SHP77 treated with DMSO at 0.1 percent for 48 hours (cell line): ENCODE measurements at places on chromosomes 6 and 20.

DNA sequence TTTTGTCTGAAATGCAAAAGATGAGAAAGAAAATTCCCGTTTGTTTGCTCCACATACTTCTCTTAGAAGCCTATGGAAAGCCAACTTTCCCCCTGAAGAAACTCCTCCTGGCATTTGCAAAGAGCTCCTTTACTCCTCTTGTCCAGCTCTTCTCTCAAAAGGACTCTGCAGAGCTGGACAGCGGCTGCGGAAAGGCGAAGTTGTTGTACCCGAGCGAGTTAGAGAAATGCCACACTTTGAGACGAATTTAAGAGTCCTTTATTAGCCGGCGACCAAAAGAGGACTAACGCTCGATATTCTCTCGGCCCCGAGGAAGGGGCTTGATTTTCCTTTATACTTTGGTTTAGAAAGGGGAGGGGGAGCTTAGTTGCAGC, 157.8 kb downstream of the TRIM27 start:
- DNase-seq: no peak

GRCh38 chr6:125953502-125953875, 3.1 kb upstream of the HINT3 start:
- DNase-seq: peak; percentile 67

DNA sequence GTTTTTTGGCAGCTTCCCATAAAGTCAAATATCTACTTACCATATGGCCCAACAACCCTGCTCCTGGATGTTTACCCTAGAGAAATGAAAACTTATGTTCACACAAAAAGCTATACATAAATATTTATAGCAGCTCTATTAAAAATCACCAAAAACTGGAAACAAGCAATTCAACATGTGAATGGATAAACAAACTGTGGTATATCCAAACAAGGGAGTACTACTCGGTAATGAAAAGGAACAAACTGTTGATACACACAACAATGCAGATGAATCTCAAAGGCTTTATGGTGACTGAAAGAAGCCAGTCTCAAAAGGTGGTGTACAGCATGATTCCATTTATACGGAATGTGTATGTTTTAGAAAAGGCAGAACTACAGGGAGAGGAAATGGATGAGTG, 48.4 kb downstream of the PREX1 start:
- no peak for DNase-seq

GRCh38 chr20:10985536-10985935, 311.7 kb upstream of the JAG1 start:
- no peak for DNase-seq

GRCh38 chr6:20169119-20169557, 43.1 kb downstream of the MBOAT1 start:
- no peak for DNase-seq

DNA sequence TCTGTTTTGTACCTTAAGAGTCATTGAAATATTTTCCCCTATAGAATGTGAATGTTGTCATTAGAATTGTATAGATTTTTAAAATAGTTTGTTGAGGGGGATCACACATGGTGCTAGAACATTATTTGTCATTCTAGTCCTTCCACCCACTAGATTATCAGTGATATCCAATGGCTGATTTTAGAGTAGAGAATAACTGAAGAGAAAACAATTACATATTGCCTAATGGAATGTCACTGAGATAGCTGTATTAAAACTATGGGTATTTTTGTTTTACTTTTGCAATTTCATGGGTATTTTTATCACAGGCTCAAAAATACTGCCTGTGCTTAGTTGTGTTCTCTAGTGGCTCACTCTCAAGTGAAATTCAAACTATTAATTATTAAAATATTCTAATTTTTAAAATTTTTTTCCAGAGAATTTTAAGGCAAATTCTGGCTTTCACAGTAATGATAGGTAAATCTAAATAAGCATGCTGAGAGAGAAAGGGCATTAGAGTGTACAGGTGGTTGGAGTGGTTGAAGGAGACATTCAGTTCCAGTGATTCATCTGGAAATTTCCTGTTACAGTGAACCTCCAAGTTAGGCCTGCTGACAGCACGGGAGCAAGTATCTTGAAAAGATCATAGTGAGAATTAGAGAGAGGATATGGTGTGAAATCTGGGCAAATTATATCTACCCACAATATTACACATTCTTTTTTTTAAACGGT, 399.6 kb downstream of the NKAIN2 start:
- DNase-seq: no peak
